ENCODE measurements at places on chromosomes 1 and 21.
A peak's percentile ranks its signal among the peaks of the same experiment; 100 is the strongest.

DNA sequence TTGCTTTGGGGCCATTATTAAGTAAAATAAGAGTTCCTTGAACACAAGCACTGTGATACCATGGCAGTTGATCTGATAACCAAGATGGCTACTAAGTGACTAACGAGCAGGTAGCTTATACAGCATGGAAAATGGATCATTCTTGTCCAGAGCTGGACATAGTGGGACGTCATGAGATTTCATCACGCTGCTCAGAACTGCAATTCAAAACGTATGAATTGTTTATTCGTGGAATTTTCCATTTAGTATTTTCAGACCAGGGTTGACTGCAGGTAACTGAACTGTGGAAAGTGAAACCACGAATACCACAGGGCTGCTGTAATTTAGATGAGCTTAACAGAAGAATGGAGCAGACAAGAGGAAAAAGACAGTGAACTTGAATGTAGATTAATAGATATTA, 38.9 kb downstream of the CCDC18 start:
- no peak for DNase-seq

DNA sequence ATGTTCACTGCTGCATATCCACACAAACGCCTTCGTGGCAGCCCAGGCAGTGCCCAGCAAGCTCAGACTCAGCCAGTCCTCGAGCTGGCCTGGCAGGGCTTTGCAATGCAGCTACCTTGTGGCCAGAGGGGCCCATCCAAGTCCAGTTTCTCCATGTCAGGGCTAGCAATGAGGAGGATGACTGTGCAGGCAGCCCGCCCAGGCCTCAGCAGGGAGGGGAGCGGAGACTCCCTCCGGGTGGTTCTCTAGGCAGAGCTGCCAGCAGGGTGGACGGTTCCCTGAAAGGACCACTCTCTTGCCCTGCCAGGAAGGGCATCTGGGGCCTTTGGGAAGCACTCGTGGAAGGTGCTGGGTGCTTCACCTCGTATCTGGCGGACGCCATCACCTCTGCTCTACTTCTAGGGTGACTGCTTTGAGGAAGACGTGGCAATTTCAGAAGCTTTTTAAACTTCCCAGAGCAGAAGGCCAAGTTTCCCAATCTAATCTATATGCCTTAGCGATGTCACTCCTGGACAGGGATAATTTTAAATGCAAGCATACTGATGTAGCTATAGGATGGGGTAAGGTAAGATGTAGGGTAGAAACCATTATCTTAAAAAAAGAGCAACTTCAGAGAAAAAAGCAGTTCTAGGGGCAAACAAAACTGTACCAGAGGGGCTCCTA, 56.2 kb downstream of the RUNX1 start:
- no peak for DNase-seq

DNA sequence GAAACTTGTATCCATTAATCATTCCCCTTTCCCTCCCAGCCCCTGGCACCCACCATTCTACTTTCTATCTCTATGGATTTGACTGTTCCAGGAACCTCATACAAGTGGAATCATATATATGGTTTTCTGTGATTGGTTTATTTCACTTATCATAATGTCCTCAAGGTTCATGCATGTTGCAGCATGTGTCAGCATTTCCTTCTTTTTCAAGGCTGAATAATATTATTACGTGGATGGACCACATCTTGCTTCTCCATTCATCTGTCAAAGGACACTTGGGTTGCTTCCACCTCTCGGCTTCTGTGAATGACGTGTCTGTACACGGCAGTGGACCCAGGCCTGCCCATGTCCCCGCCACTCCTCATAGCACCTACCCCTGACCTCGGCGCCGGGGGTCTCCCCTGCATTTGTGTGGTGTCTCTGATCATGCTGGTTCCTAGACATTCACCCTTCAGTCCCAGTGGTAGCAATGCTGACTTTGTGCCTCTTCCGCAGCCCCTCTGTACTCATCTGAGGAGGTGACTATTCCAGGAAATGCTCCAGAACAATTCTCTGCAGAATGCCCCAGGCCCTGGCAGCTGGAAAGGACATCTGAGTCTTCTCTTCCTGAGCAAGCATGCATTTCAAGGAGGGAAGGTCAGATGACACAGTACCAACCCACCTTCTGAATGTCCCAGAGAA, 136.9 kb downstream of the PSMG1 start:
- DNase-seq, result no peak

GRCh38 chr1:218351391-218352074, 6.4 kb downstream of the TGFB2 start:
- DNase-seq, result peak; percentile 44

DNA sequence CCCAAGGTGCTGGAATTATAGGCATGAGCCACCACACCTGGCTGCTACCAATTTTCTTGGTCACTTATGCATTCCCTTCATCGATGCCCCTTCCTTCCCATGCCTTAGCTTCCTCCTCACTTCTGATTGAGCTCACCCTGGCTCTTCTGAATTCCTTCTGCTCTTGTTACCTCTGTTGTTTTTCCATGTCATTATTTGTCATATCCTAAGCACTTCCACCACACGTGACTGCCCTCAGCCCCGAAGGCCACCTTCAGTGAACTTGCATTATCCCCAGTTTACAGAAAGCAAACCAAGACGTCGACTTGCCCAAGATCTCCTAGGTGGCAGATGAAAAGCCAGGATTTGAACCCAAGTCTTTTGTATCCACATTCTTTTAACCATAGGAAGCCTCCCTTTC, 30.7 kb downstream of the CA6 start:
- DNase-seq, result peak; percentile 28

DNA sequence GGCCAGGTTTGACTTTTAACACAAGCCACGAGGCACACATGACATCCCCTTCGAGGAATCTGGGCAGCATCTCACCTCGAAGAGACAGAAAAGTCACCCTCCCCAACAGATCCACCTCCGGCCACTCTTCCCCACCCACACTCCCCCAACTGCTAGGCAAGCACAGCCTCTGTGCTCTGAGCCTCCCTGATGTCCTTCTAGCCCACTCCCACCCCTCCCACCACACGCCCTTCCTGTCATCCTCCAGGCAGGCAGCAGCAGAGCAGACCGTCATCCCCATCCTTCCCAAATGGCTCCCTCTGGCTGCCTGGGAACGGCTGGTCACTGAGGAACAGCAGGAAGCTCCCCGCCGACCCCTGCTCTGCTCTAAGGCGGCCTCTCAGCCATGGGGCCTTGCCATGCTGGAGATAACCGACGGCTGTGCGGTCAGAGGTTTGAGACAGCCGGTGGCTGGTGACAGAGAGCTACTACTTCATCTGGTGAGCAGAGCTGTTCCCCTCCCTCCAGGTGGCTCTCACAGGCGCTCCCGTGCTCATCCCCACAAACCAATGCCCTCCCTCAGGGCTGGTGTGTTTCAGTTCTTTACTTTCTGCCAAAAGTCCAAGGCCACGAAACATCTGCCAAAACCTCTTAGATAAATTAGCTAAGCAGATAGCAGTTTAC, 25.6 kb downstream of the NPHP4 start:
- no peak for DNase-seq

DNA sequence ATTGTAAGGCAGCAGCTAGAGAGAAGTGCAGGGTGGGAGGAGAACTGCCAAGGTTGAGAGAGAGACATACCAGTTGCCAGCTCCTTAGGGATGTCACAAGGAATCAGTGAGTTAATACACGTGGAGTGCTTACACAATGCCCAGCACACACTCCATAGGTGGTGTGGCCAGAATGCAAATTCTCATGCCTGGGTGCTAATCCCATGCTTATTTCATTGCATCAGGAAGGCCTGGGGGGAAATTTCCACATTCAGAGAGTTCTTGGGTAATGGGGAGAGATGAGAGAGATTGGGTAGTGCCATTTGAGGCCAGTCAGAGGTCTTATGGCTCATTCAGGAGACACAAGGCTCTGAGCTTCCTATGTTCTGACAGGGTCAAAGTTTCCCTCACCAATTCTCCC, 38.7 kb downstream of the GJA5 start:
- no peak for DNase-seq

DNA sequence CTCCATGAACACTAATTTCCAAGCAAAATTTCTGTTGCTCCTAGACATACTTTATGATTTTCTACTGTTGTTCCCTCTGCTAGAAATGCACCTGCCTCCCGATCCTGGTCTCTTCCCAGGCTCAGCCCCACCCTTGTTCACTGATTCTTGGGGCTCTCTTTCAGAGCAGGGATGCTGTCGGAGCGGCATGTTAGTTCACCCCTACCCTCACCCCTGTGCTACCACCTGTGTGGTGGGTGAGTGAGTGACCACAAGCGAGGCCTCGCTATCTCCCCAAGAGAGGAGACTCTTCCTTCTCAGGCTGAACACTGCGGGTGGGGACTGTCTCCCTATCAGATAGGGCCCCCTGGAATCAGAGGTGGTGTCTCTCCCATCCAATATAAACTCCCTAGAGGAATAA, 4.9 kb upstream of the S100A8 start:
- DNase-seq, result no peak

DNA sequence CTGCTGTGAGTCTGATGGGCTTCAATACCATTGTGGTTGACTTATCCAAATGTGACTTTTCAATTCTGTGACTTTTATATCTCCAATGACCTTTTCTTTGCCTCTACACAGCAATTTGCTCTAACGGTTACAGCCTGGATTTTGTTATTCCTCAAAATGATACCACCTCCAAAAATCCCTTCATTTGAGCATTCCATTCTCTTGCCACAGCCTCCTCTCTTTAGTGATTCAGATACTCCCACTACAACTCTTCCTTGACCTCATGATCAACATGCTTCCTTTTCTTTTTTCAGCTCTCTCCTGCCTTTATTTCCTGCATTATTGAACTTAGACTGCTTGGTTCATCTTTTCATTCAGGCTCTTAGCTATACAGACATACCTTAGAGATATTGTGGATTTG, 16.6 kb upstream of the IL19 start:
- DNase-seq, result peak; percentile 32

- DNase-seq, result peak; percentile 43
These were observed 48.0 kb downstream of the GPR161 start for GRCh38 chr1:168088511-168089325.

GRCh38 chr1:184972315-184973055, 1.8 kb downstream of the NIBAN1 start:
- DNase-seq, result peak; percentile 82

- peak; percentile 77 for DNase-seq
These were observed 11.4 kb upstream of the PHLDA3 start for GRCh38 chr1:201480231-201481003.

- DNase-seq, result peak; percentile 37
These were observed 36.6 kb upstream of the SLC44A3 start for GRCh38 chr1:94783342-94784189.

GRCh38 chr1:228842094-228842775, 107.0 kb downstream of the RHOU start:
- peak; percentile 78 for DNase-seq

DNA sequence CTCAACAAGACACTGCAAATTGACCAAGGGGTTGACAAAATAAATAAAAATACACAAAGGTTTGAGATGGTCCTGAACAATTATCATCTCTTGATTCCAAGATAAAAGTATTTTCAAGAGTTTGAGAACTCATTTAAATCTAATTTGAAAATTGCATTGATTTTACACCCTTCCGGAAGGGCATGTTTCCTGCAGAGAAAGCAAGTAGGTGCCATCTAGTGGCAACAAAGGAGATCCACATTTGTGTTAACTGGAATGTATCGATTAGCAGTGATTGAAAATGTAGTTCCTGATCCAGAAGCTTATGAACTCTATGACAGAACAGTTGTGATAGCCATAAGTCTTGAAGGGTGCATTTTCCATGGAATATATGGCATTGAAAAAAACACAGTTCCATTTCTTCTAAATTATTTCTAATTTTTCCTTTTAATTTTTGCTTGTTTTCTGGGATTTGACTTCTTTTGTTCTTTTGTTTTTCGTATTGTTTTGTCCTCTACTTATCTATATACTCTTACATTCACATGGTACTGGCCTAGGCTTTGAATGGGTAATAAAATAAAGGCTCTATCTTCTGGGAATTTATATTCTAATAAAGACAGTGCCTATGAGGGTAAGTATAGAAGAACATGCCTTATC, 143.7 kb downstream of the DNM3 start:
- peak; percentile 68 for DNase-seq

DNA sequence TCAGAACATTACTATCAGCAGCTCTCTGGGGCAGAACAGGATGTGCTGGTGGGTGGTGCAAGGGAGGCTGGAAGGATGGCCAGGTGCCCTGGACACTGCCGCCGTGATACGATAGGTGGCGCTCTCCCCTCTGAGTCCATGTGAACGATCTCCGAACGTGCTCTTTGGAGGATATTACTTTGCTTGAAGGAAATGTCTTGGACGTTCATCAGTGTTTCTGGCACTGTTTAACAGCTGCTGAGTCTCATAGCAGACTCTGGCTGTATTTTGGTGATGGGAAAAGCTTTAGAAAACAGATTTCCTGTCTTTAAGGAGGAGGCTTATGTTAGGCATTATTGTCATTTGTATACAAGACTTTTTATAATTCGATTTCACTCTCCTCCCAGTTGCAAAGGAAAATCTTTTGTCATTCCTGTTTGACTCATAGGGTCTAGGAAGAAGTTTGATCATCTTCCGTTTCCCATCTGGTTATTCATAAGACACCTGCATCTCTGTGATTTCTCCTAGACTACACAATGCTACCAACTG, 386.2 kb upstream of the ADGRL2 start:
- peak; percentile 39 for DNase-seq

DNA sequence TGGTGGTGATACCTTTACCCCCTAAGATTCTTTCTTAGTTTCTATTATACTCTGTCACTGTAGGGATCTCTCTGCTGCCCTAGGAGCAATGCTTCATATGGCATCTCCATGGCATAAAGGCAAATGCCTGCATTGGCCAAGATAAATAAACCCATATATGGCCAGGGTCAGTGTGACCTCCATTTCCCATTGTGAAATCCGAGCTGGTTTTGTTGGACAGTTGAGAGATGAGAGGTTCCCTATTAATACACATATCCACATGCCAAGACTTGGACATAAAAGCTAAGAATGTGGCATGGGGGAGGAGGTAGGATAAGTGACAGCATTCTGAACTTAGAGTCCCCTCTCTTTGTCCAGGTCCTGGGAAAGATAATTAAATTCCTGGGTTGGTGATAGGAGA, 1.4 kb downstream of the TPM3 start:
- no peak for DNase-seq

- no peak for DNase-seq
These were observed 160.7 kb upstream of the C1orf21 start for GRCh38 chr1:184226100-184226487.

- DNase-seq, result no peak
These were observed 85.9 kb upstream of the JUN start for GRCh38 chr1:58869638-58870297.

DNA sequence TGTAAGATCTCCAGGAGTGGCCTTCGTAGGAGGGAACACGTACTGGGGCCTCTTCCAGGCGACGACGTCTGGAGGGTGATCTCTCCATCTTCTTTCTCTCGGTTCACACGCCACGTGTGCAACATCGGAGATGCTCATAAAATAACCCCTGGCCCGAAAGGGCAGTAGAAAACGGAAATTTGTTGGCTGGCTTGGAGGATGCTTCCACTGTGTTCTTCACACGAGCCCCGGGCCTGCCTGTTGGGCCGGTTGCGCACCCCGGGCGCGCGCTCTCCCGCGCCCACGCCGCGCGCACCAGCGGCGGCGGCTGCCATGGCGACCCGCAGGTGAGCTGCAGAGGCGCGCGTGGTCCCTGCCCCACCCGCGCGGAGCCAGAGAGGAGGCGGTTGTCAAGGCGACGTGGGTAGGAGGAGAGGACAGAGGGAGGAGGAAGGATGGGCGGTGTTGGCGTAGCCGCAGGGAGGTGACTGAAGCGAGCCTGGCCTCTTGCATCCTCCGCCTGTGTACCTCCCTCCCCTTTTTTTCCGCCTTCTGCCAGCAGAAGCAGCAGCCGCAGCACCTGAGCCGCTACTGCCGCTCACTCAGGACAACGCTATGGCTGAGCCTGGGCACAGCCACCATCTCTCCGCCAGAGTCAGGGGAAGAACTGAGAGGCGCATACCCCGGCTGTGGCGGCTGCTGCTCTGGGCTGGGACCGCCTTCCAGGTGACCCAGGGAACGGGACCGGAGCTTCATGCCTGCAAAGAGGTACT, at the start of gene ELAPOR1:
ELAPOR1 (plus strand) TSS at position 526 of the 752 bp plus-strand sequence; CDS start at position 595, 69 bp downstream.
- peak; percentile 51 for DNase-seq
